ENCODE measurements at places on chromosomes 7 and 10. TPM values are rescaled to one million over a fixed set of nuclear protein-coding genes. Genes with fewer than 3 reads are reported as not detected.

Gene TAS2R4
- 1.3 TPM for polyA plus RNA-seq

Gene FAM237B
- polyA plus RNA-seq, result 0.06 TPM

Gene OR2A12
- 0.09 TPM for polyA plus RNA-seq

Gene TMEM270
- not detected for polyA plus RNA-seq

Gene CCAR1
- polyA plus RNA-seq, result 69.5 TPM

- DNase-seq, result no peak
Observed at GRCh38 chr10:4718544-4718943, 107.5 kb upstream of the AKR1E2 start.

- no peak for DNase-seq
Observed at GRCh38 chr10:8042721-8043568, 11.5 kb upstream of the GATA3 start.

GRCh38 chr10:100659361-100660098, 85.9 kb upstream of the PAX2 start:
- no peak for DNase-seq

GRCh38 chr10:71127773-71128172, 84.6 kb upstream of the UNC5B start:
- no peak for DNase-seq

DNA sequence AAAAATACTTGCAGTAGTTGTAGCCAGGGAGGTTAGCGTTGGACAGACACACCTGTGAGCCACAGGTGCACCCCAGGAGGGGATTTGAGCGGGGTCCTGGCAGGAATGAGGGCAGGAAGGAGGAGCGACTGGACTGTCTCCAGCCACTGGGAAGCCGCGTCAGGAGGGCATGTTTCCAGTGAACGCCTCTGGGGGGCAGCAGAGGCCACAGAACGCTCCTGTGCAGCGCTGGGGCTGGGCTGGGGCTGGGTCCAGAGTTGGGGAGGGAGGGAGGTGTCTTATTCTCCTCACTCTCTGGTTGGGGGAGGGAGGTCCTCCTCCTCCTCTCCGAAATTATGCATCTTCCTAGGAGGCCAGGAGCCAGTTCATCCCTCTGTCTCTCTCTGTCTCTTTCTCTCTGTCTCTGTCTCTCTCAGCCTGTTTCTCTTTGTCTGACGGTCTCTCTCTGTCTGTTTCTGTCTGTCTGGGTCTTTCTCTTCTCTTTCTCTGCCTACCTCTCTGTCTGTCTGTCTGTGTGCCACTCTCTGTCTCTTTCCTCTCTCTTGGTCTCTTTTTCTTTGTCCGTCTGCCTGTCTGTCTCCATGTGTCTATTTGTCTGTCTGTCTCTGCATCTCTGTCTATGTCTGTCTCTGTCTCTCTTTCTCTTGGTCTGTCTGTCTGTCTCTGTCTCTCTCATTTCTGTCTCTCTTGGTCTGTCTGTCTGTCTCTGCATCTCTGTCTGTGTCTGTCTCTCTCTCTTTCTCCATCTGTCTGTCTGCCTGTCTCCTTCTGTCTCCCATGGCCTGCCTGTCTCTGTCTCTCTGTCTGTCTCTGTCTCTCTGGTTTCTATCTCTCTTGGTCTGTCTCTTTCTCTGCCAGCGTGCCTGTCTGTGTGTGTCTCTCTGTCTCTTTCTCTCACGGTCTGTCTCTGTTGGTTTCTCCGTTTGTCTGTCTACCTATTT, 9.9 kb upstream of the PSMG3 start:
- no peak for DNase-seq
